T-helper 9 cell (primary cell): ENCODE measurements at places on chromosomes 7 and 10.

GRCh38 chr7:99557940-99558305 lies 519 bp upstream of the ZNF655 start:
- DNase-seq, result no peak

GRCh38 chr10:132512693-132513345 lies 24.8 kb upstream of the INPP5A start:
- no peak for DNase-seq

GRCh38 chr7:150716939-150717338 lies 526 bp downstream of the GIMAP1 start:
- no peak for DNase-seq

DNA sequence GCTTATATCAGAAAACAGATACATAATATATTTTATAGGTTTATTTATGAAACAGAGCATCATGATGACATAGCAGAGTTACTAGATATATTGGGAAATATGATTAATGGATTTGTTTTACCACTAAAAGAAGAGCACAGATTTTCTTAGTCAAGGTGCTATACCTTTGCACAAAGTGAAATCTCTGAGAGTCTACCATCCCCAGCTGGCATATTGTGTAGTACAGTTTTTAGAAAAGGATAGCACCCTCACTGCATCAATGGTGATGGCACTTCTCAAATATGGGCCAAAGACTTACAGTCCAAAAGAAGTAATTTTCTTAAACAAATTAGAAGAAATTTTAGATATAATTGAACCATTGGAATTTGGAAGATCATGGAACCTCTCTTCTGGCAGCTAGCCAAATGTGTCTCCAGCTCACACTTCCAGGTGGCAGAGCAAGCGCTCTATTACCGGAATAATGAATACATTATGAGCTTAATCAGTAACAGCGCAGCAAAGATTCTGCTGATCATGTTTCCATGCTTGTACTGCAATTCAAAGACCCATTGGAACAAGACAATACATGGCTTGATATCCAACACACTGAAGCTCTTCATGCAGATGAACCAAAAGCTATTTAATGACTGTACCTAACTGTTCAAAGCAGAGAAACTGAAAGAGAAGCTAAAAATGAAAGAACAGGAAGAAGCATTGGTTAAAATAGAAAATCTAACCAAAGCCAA lies 21.9 kb upstream of the CREB3L2 start:
- DNase-seq, result no peak

DNA sequence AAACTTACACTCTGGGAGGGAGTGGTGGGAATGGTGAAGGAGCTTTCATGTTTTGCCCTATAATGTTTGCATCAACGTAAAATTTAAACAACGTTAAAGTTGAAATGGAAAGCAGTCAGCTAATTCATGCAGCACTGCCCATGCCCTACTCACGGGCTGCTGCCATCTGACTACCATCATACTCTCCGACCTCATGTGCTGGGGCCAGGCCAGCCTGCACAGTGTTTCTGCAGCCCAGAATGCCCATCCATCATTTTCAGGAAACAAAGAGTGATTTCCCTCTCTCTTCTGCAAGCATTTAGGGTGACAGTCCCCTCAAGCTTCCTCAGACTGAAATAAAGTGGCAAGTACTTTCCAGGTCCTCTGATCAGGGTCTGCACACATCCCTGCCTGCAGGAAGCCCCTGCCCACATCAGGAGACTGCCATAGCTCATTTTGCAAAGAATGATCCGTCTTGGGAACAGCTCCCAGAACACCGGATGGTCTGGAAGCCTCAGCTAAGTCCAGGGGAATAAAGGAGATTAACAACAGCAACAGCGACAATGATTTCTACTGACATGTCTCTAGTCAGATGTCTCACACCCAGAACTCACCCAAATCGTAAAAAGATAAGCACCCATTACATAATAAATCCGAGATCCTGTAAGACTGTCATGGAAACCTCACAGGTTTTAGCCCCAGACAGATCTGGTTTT lies 40.3 kb downstream of the ARHGAP22 start:
- DNase-seq, result no peak

DNA sequence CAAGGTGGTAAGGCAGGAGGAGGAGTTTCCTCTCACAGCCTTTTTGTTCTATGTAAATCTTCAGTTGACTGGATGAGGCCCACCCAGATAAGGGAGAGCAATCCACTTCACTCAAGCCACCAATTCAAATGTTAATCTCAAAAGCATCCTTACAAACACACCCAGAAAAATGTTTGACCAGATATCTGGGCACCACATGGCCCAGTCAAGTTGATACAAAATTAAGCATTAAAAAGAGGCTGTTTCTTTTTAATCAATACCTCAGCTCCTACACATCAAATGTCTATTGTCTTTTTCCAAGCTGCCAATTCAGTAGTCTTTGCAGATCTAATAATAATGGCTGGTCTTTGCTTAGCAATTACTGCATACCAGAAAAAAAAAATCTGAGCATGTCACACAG lies 18.0 kb upstream of the LYZL1 start:
- DNase-seq, result no peak

DNA sequence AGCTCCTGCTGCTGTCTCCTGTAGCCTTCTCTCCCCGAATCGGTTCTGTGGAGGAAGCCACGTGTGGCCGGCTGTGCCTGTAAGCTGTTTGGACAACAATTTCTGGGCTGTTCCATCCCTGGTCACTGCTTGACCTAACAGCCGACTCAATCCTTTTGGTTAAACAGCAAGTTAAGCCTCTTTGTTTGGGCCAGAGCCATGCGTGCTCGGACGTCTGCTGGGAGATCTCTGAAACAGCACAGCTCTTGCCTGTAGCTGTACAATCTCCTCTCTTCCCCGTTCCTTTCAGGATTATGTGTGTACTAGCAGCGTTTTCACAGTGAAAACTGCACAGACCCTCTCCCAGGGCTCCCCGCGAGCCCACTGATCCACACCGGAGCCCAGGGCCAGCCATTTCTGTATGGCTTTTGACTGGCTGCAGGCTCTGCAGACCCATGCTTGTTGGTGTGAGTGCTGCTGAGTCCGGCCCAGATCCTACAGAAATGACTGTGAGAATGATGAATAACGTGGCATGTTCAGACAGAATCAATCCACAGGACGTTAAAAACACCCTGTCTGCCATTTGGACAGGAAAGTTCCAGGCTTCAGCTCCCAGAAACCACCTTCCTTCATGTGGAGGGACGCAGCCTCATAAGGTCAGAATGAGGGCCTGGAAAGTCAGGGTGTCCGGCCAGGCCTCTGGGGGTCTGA lies 428.6 kb upstream of the ADARB2 start:
- DNase-seq, result no peak

- no peak for DNase-seq
These were observed 4.7 kb downstream of the MTERF1 start for GRCh38 chr7:91875851-91876250.
